ENCODE measurements at places on chromosomes 11 and 22.

DNA sequence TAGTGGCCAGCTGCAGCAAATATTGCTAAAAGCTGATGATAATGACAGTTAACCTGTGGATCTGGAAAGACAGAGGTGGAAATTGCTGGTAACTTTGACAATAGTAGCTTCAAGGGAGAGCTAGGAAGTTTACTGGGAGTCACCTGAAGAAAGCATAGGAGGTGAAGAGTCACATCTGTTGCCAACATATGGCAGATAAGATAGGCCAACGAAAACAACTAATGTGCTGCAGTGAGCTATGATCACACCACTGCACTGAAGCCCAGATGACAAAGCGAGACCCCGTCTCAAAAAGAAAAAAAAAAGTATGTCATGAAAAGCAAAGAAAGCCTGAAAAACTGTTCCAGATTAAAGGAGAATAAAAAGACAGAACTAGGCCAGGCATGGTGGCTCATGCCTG, 4.3 kb upstream of the PRDM10 start:
- no peak for DNase-seq

DNA sequence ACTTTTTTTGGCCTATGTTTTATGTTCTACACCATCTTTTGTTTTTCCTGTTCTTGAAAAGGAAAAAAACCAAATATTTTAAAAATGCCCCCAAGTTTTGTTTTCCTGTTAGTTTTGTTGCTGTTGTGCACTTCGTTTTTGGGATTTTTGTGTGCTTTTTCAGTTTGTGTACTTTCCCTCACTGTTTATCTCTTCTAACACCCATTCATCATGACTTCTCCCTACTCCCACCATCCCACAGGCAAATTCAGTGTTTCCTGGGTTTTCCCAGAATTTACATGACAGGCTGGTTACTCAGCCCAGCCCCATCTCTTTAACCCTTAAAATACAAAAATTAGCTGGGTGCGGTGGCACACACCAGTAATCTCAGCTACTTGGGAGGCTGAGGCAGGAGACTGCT, 15.6 kb downstream of the TMEM123 start:
- no peak for DNase-seq

- DNase-seq = no peak
Observed at GRCh38 chr11:65645710-65646109, 7.8 kb downstream of the SIPA1 start.

- DNase-seq = no peak
Observed at GRCh38 chr11:75659836-75660235, 9.0 kb downstream of the MAP6 start.

- no peak for DNase-seq
Observed at GRCh38 chr11:841981-842369, 354 bp downstream of the POLR2L start.

DNA sequence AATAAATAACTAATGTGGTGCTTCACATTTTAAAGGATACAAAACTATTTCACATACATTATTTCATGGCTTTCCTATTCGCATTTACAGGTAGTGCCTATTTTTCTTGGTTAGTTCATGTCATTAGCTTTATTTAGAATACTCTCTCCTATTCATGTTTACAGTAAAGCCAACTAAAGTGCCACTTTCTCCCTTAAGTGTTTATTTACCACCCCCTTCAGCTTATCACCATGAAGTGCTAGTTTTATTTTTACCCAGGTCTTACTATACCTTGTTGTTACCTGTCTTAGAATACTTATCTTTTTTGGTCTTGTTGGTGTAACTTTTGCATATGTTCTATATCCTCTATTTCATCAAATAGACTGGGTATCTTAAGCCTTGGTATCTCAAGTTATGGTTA, 715.2 kb upstream of the TENM4 start:
- no peak for DNase-seq

- DNase-seq = peak; percentile 50
Observed at GRCh38 chr11:65212226-65212801, 30.6 kb downstream of the CAPN1 start.

DNA sequence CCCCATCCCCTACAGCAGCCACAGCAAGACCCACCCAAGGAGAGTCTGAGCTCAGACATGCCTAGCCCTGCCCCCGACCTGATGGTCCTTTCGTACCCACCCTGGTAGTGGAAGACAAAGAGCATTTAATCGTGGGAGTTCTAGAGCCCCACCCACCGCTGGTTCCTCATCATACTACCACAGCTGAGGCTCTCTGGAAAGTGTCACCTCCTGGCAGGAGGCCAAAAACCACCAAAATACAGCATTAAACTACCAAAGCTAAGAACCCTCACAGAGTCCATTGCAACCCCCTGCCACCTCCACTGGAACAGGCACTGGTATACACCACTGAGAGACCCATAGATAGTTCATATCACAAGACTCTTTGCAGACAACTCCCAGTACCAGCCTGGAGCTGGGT, 311.1 kb downstream of the TENM4 start:
- no peak for DNase-seq

- DNase-seq = no peak
Observed at GRCh38 chr11:77106321-77106720, 3.7 kb downstream of the OMP start.

GRCh38 chr11:44137057-44137456, 41.6 kb downstream of the EXT2 start:
- DNase-seq = no peak

- no peak for DNase-seq
Observed at GRCh38 chr22:46761017-46761416, 1.4 kb upstream of the TBC1D22A start.

- DNase-seq = no peak
Observed at GRCh38 chr11:125637840-125638239, 12.9 kb downstream of the CHEK1 start.

GRCh38 chr11:26201411-26201810, 130.5 kb upstream of the ANO3 start:
- DNase-seq = no peak

DNA sequence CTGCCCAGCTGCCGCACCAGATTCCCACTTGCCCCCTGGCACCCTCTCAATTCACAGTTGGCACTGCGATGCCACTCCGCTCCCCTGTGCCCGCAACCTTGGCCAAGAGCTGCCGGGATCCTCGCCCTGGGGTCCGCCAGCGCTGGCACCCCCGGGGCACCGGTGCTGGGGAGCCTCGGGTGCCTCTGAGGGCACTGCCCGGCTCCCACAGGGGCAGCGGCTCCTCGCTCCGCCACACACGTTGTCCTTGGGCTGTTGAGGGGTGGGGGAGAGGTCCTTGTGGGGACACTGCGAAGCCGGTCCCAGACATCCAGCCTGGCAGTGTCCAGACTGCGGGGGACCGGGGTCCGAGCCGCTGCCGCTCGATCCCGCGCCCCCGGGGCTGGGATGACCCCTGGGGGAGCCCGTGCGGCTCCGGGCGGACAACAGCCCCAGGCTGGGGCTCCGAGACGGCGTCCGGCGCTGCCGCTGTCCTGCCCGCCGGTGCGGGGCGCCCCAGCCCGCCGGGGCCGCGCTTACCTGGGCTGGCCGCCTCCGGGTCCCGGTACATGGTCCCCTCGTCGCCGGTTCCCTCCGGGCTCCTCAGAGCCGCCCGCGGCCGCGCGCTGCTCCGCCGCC, 496 bp downstream of the SYT7 start:
- DNase-seq = peak; percentile 57

GRCh38 chr11:107043242-107044006, 25.1 kb upstream of the GUCY1A2 start:
- DNase-seq = no peak

DNA sequence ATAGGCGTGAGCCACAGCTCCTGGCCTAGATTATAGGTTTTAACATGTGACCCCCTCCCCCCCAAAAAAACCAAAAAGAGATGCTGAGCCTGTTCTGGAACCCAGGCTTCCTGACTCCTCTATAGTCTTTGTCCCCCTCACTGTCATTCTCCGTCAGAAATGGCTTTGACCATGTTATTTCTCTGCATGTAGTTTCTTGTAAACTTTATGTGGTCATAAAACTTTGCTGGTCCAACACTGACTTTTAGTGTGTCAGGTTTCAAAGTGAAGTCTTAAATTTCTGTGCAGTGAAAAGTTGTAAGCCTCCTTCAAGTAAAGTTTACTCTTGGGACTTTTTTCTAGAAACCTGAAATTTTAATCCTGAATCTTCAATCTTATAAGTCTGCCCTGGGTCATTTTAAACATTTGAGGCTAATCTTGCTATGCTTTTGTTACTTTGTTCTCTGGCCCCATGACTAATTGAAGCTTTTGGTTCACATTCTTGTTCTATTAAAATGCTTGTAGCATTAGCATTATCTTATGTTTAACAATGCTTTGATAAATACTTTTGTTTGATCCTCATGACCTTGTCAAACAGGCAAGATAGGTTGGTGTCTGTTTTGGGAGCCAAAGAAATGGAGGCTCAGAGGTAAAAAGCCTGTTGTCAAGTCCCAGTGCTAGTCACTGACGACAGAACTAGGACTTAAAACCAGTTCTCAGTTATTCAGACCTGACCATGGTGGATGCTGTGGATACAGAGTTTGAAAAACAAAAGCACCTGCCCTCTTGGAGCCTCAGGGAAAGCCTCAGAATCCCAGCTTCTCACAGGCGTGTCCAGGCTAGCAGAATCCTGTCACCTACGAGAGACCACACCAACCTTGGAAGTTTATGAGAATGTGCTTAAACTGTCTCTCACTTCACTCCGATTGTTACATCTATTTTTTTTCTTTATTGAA, 87.7 kb upstream of the HORMAD2 start:
- DNase-seq = no peak

DNA sequence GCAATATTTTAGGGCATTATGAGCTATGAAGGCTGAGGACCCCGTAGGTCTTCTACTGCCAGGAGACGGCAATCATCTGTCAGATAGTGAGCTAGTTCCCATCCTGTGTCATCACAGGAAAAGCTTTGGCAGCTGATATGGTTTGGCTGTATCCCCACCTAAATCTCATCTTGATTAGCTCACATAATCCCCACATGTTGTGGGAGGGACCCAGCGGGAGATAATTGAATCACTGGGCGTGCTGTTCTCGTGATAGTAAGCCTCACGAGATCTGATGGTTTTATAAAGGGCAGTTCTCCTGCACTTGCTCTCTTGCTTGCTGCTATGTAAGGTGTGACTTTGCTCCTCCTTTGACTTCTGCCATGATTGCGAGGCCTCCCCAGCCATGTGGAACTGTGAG, 18.1 kb downstream of the CSRP3 start:
- DNase-seq = no peak

- DNase-seq = no peak
Observed at GRCh38 chr11:34379079-34379478, 21.3 kb upstream of the ABTB2 start.

GRCh38 chr11:17915500-17916143, 97.2 kb downstream of the SERGEF start:
- no peak for DNase-seq

- DNase-seq = peak; percentile 84
Observed at GRCh38 chr11:64971421-64972233, at the start of gene MAJIN. Gene MAJIN (minus strand): TSS chr11:64972108. CDS start chr11:64959405, 12,703 bp downstream.

- DNase-seq = peak; percentile 37
Observed at GRCh38 chr11:62242021-62242420, at the start of gene SCGB1D2. Gene SCGB1D2 (plus strand): TSS chr11:62242239. CDS start chr11:62242308, 69 bp downstream.

DNA sequence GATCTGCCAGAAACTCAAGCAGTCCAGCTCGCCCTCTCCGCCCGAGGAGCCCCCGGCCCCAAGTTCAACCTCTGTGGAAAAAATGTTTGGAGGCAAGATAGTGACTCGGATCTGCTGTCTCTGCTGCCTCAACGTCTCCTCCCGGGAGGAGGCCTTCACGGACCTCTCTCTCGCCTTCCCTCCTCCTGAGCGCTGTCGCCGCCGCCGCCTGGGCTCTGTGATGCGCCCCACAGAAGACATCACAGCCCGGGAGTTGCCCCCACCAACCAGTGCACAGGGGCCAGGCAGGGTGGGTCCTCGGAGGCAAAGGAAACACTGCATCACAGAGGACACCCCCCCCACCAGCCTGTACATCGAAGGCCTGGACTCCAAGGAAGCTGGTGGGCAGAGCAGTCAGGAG, 20.8 kb downstream of the USP35 start:
- DNase-seq = no peak

- DNase-seq = peak; percentile 70
Observed at GRCh38 chr11:128908391-128909246, 17.5 kb downstream of the KCNJ5 start.

- DNase-seq = no peak
Observed at GRCh38 chr11:32164836-32165235, 74.0 kb downstream of the RCN1 start.

DNA sequence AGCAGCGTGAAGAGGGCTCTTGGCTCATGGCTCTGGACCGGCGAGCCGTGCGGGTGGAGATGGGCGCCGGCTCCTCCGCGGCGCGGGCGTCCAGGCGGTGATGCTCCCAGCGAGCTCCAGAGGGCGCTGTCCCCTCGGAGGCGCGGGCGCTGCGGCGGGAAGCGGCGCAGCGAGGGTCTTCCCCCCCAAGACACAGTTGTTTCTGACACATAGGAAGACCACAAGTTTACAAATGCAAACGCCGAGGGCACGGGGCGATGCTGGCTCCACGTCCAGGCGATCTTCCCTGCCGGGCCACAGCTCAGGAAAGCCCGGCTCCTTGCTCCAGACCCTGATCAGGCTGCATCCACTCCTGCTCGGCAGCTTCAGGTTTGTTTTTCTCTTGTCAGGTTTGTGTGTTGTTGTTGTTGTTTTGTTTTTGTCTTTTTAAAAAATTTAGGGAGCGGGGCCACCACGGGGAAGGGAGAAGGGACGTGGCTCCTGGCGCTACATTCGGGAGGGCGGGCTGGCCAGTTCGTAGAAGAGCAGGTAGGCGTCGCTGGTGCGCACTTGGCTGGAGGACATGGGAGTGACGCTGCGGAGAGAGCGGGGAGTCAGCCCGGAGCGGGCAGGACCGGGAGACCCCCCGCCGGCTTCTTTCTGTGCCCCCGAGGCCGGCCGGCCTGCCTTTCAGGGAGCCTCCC, 10.0 kb upstream of the MFRP start:
- DNase-seq = peak; percentile 40

GRCh38 chr11:2089536-2090165, 49.5 kb downstream of the IGF2 start:
- no peak for DNase-seq

DNA sequence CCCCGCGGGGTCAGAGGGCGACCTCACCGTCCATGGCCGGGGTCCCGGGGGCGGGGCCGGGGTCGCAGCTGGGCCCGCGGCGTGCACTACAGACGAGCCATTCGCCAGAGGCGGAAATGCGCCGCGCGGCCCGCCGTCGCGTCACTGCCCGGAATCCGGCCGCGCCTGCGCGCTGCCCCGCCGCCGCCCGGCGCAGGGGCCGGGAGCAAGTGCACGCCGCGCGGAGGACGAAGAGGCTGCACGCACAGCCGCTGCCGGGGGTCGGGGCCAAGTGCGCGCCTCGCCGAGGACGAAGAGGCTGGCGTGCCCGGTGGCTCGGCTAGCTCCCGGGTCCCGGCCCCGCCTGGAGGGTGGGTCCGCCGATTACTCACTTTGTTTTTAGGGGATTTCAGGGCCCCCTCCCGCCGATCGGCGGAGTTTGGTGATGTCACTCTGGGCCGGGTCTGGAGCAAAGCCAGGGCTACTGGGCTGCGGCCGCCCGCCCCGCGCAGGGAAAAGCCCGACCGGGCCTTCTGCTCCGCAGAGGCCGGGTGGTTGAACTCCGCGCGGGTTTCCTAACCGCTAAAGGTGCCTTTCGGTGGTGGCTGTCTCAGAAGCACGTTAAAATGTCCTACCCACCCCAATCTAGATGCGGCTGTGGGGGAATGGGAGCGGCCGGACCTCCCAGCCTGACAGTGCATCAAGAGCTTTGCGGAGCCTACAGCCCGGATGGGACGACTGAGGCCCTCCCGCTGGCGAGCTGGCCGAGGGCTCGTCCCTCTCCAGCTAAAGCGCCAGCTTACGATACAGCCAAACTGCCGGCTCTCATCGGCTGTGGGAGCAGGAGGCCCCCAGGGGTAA, at the start of gene RELA:
Gene RELA, minus strand, starts transcription at position 118 of the 840 bp plus-strand sequence. Its CDS starts 84 bp downstream, at position 34.
- peak; percentile 96 for DNase-seq
